ENCODE measurements at places on chromosomes 1 and 21.
A peak's percentile ranks its signal among the peaks of the same experiment; 100 is the strongest.

- DNase-seq = peak; percentile 18
Observed at GRCh38 chr1:17909634-17910033, 154.5 kb downstream of the ACTL8 start.

GRCh38 chr1:186144505-186144904 is 230.5 kb downstream of the TPR start:
- DNase-seq = no peak

GRCh38 chr1:46672696-46673095 is 1.0 kb downstream of the TEX38 start:
- no peak for DNase-seq

GRCh38 chr1:77047978-77048614 is 171.1 kb downstream of the PIGK start:
- DNase-seq = no peak

DNA sequence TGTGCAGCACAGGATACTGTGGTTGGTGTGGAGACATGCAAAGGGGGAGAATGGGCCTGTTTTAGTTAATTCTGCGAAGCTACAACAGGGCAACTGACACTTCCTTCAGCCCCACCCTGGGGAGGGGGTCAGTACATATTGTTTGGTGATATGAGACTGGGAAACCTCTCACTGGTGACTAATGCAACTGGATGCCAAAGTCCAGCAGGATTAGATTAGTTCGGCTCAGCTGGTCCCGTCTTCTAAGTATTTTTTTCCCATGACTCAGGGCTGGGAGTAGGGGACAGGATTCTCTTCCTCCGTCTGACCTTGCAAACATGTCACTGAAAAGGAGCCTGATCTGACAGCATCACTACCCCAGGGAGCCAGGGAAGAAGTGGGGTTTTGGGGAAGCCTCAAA is 43.0 kb downstream of the PLXNA2 start:
- no peak for DNase-seq

GRCh38 chr1:221356693-221357092 is 385.2 kb downstream of the DUSP10 start:
- DNase-seq = no peak

DNA sequence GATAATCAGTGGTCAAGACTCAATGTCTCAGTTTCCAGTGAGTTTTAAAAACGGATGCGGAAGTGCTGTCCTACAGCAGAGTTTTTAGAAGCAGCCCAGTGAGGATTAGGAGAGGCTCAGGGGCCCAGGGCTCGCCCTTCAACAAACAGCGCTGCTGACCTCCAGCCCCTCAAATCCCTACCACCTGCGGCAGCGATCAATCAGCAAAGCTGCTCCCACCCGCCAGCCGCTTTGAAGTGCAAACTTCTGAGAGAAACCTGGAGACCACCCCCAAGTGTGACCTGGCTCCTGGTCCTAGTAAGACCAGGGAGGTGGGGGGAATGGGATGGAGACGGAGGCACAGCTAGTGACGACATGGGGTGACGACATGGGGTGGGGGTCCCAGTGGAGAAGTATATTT is 14.4 kb downstream of the ZBTB17 start:
- DNase-seq = no peak
